ENCODE measurements at places on chromosomes 1 and 21. TPM values are rescaled to one million over a fixed set of nuclear protein-coding genes. Genes with fewer than 3 reads are reported as not detected.

The NCF2 gene
- 4.8 TPM for total RNA-seq

The ST6GALNAC3 gene
- total RNA-seq, result 16.5 TPM

The CD1B gene
- total RNA-seq, result not detected

The KIF14 gene
- total RNA-seq, result 1.9 TPM

The TMEM82 gene
- total RNA-seq, result not detected

The MPZ gene
- total RNA-seq, result 1.4 TPM

The CFAP45 gene
- total RNA-seq, result 0.47 TPM

The GJA5 gene
- 1.4 TPM for total RNA-seq

The AMY1C gene
- total RNA-seq, result not detected

The KCNA3 gene
- total RNA-seq, result 34.3 TPM

The RPS8 gene
- total RNA-seq, result 1,634 TPM

The C1QTNF12 gene
- not detected for total RNA-seq

The FOXD3 gene
- total RNA-seq, result not detected

The CNKSR1 gene
- 3.1 TPM for total RNA-seq

The MKNK1 gene
- 8.7 TPM for total RNA-seq

The RXFP4 gene
- not detected for total RNA-seq

The ZBTB8B gene
- total RNA-seq, result 14.0 TPM

The LCE2B gene
- total RNA-seq, result not detected

The WNT2B gene
- 2.8 TPM for total RNA-seq

The GSTM5 gene
- 1.9 TPM for total RNA-seq

The MYCL gene
- total RNA-seq, result 12.5 TPM

The UTS2 gene
- total RNA-seq, result not detected

The GRIK1 gene
- 7.5 TPM for total RNA-seq

The GUCA2B gene
- total RNA-seq, result not detected

The CACNA1S gene
- under 0.01 TPM for total RNA-seq

The TFAP2E gene
- total RNA-seq, result 0.62 TPM

The TPR gene
- total RNA-seq, result 81.3 TPM

The FCRL2 gene
- total RNA-seq, result not detected

The HSD3B2 gene
- total RNA-seq, result not detected

The OVAAL gene
- total RNA-seq, result not detected

The MR1 gene
- 0.62 TPM for total RNA-seq

The PDC gene
- total RNA-seq, result not detected

The KCNQ4 gene
- total RNA-seq, result 1.7 TPM

The EFNA3 gene
- 7.6 TPM for total RNA-seq

Data from occipital lobe (tissue), 3 donors.